Parietal lobe (tissue), 2 donors: ENCODE measurements at places on chromosomes 6 and 20. TPM values are rescaled to one million over a fixed set of nuclear protein-coding genes. Genes with fewer than 3 reads are reported as not detected.

The FRMD1 gene
- not detected for total RNA-seq

The MYBL2 gene
- total RNA-seq, result 2.2 TPM

The OSBPL2 gene
- 45.1 TPM for total RNA-seq

The RIPOR2 gene
- 33.2 TPM for total RNA-seq

The SOX18 gene
- total RNA-seq, result 0.63 TPM

The KCNG1 gene
- total RNA-seq, result 27.5 TPM

The KHDC1L gene
- total RNA-seq, result not detected

The FILIP1 gene
- 2.2 TPM for total RNA-seq

The TMEM63B gene
- 47.6 TPM for total RNA-seq

The BFSP1 gene
- 0.31 TPM for total RNA-seq

The SIRPA gene
- 5.6 TPM for total RNA-seq

The PCSK2 gene
- 40.7 TPM for total RNA-seq

The MOXD1 gene
- 26.9 TPM for total RNA-seq

The GRIK2 gene
- total RNA-seq, result 245 TPM

The POM121L2 gene
- total RNA-seq, result not detected

The OR12D3 gene
- total RNA-seq, result not detected

The CLVS2 gene
- 70.1 TPM for total RNA-seq

The MKKS gene
- 24.1 TPM for total RNA-seq

The DDX43 gene
- 0.31 TPM for total RNA-seq

The SNPH gene
- 22.2 TPM for total RNA-seq

The DEFB112 gene
- total RNA-seq, result not detected

The OTOR gene
- 1.9 TPM for total RNA-seq

The EFCAB8 gene
- total RNA-seq, result not detected

The IL17F gene
- total RNA-seq, result not detected

The SYNJ2 gene
- 8.8 TPM for total RNA-seq

The ADGRG6 gene
- total RNA-seq, result 45.4 TPM

The RIPPLY2 gene
- 11.3 TPM for total RNA-seq

The UBE2C gene
- 10.6 TPM for total RNA-seq

The ANKEF1 gene
- 2.8 TPM for total RNA-seq

The LAMA4 gene
- total RNA-seq, result 26.0 TPM

The CCDC170 gene
- total RNA-seq, result 2.8 TPM

The CDKN1A gene
- 1.3 TPM for total RNA-seq
